Bronchial smooth muscle cell (primary cell): ENCODE measurements at places on chromosomes 5 and 9. TPM values are rescaled to one million over a fixed set of nuclear protein-coding genes. Genes with fewer than 3 reads are reported as not detected.

Gene FAM151B
- 3.9 and 6.9 TPM in 2 replicates for total RNA-seq

Gene ATG10
- total RNA-seq = 10.1 and 11.7 TPM in 2 replicates

Gene KLHL9
- 28.8 and 35.0 TPM in 2 replicates for total RNA-seq

Gene SAXO1
- total RNA-seq = 0.09 and 0.16 TPM in 2 replicates

Gene CDHR2
- 0.09 and 0.32 TPM in 2 replicates for total RNA-seq

Gene PCDHGB4
- 26.7 and 34.0 TPM in 2 replicates for total RNA-seq

Gene PCDHB9
- 0.16 and 0.69 TPM in 2 replicates for total RNA-seq

Gene PCDHGA4
- total RNA-seq = 1.1 and 4.7 TPM in 2 replicates

Gene PCDHB14
- total RNA-seq = 0.63 and 2.6 TPM in 2 replicates

Gene IFNA17
- not detected in 2 replicates for total RNA-seq

Gene PCDHB4
- 0.94 TPM in 1 of 2 replicates, not detected in the other for total RNA-seq

Gene ITGA2
- 8.3 and 29.0 TPM in 2 replicates for total RNA-seq

Gene BARX1
- total RNA-seq = not detected in 2 replicates

Gene PCSK5
- 4.7 and 7.1 TPM in 2 replicates for total RNA-seq

Gene LCN1
- total RNA-seq = not detected in 2 replicates

Gene TXN
- total RNA-seq = 426 and 479 TPM in 2 replicates

Gene HINT1
- 173 and 210 TPM in 2 replicates for total RNA-seq

Gene ELP1
- total RNA-seq = 24.5 and 24.7 TPM in 2 replicates

Gene SLC6A7
- total RNA-seq = not detected in 2 replicates
